ENCODE measurements at places on chromosomes 4 and X.

- DNase-seq, result no peak
Measured at GRCh38 chr4:184824081-184824775, 1.5 kb downstream of the ACSL1 start.

- no peak for DNase-seq
Measured at GRCh38 chr4:110163327-110164069, 34.9 kb downstream of the ELOVL6 start.

GRCh38 chr4:149466446-149466845, 349.2 kb downstream of the IQCM start:
- no peak for DNase-seq

GRCh38 chr4:116664198-116664597, 421.2 kb downstream of the TRAM1L1 start:
- DNase-seq, result no peak

DNA sequence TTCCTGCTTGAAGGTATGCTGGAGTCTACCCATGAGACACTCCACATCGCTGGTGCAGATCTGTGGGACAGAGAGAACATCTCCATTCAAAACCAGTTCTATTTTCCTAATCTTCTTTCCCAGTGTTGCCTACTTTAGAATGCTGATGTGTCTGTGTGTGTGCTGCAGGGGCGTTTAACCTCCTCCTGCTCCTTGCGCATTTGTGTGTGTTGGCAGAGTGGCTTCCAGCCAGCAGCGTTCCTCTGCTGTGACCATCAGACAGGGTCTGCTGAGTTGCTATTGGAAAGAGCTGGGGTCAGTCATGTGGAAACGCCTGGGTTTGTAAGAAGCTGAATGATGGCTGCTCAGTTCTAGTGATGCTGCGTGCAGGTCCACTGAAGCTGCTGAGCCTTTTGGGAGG, 223.6 kb downstream of the RBMX2 start:
- DNase-seq, result no peak

GRCh38 chr4:40586034-40586433, 43.6 kb downstream of the RBM47 start:
- DNase-seq, result no peak

DNA sequence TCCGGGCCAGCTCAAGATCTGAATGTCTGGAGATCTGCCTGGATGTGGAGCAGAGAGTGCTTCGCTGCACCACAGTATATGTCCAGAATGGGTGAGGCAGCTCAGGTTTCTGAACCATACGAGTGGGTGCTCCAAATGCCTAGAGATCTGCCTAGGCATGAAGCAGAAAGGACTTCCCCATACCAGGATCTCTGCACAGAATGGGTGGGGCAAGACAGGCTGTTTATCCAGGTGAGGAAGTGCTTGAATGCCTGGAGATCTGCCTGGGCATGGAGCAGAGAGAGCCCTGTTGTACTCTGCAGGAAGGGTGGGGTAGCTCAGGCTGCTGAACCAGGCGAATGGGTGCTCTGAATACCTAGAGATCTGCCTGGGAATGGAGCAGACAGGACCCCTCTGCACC, 45.4 kb upstream of the MAGEC2 start:
- no peak for DNase-seq

GRCh38 chr4:159237975-159238374, 135.1 kb downstream of the RAPGEF2 start:
- DNase-seq, result no peak

DNA sequence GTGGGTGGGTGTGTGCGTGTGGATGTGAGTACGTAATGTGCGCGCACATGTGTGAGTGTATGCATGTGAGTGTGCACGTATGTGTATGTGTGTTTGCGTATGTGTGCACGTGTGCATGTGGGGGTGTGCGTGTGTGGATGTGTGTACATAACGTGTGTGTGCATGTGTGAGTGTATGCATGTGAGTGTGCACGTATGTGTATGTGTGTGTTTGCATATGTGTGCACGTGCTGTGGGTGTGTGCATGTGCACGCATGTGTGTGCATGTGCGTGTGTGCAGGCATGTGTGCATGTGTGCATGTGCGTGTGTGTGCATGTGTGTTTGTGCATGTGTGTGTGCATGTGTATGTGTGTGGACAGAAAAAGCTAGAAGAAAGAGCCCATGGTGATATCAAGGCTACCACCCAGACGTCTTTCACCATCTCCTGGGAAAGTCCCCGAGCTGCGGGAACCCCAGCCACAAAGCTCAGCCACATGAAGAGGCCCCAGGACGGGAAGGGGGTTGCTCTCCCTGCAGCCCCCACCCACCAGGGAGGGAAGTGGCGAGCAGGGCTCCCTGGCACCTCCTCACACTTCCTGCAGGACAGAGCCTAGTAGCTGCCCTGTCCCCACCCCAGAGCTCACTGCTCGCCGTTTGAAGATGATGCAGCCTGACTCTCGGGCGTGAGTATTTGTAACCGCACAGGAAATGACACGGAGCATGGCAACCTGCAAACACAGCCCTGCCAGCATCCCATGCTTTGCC, 108.3 kb downstream of the DCTD start:
- DNase-seq, result no peak

GRCh38 chr4:125389713-125390112, 75.0 kb downstream of the FAT4 start:
- DNase-seq, result no peak

Data from pulmonary artery endothelial cell (primary cell).